ENCODE measurements at places on chromosomes 5 and 9. TPM values are rescaled to one million over a fixed set of nuclear protein-coding genes. Genes with fewer than 3 reads are reported as not detected.

- H3K36me3 ChIP-seq: no peaks in the 10 kb centered on the region
- H3K4me3 ChIP-seq: no peak overlapping the region
- DNase-seq: no peak
- H3K4me1 ChIP-seq: no peaks in the 10 kb centered on the region
- H3K27me3 ChIP-seq: peaks cover 16% of the 10 kb centered on the region
- H3K27ac ChIP-seq: no peak overlapping the region
Measured at GRCh38 chr9:84375954-84376353, 35.4 kb upstream of the SLC28A3 start.

GRCh38 chr5:6581559-6582426, 51.1 kb downstream of the NSUN2 start:
- H3K27ac ChIP-seq: no peak overlapping the region
- no peaks in the 10 kb centered on the region for H3K4me1 ChIP-seq
- no peaks in the 10 kb centered on the region for H3K36me3 ChIP-seq
- H3K27me3 ChIP-seq: peaks cover 51% of the 10 kb centered on the region
- DNase-seq: no peak

The FOXI1 gene
- not detected for total RNA-seq

The SLC4A9 gene
- total RNA-seq: not detected

DNA sequence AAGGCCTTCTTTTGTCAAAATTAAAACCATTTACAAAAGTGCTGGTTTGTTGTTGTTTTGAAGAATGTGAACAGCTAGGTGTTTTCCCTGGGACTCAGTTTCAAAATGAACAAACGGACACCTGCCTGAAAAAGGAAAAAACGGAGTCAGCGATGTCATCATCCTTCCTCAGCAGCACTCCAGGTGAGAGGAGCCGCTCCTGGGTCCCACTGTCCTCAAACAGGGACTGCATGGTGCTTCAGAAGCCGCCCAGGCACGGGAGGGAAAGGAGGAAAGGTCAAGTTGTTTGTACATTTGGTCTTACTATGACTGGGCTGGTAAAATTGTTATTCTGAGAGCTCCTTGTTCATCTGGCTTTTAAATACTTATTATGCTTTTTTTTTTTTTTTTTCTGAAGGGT, 69.0 kb upstream of the ZSWIM6 start:
- H3K27me3 ChIP-seq: peaks cover 6% of the 10 kb centered on the region
- no peak overlapping the region for H3K4me3 ChIP-seq
- H3K36me3 ChIP-seq: no peaks in the 10 kb centered on the region
- no peaks in the 10 kb centered on the region for H3K4me1 ChIP-seq
- H3K27ac ChIP-seq: no peak overlapping the region
- no peak for DNase-seq

GRCh38 chr5:90803381-90803780, 244.8 kb downstream of the ADGRV1 start:
- H3K4me3 ChIP-seq: no peak overlapping the region
- no peaks in the 10 kb centered on the region for H3K27me3 ChIP-seq
- no peaks in the 10 kb centered on the region for H3K4me1 ChIP-seq
- H3K27ac ChIP-seq: no peak overlapping the region

The FBP2 gene
- total RNA-seq: not detected

DNA sequence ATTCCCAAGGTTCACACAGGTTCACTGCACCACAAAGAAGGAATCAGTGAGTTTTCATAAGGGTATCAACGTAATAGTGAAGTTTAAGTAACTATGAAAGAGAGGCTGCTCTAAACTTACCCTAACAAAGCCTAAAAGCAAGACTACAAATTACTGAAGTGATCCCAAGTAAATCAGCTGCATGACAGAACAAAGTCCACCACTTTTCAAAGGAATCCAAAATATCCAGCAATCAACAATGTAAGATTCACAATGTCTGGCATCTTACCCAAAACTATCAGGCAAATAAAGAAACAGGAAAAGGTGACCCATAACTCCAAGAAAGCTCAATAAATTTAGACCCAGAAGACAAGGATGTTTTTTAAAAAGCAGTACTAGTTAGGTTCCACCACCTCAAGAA, 70.1 kb downstream of the GNAQ start:
- H3K27ac ChIP-seq: no peak overlapping the region
- no peaks in the 10 kb centered on the region for H3K27me3 ChIP-seq
- DNase-seq: no peak
- H3K4me1 ChIP-seq: peaks cover 38% of the 10 kb centered on the region

The C9orf152 gene
- not detected for total RNA-seq

GRCh38 chr9:122223435-122223834, 5.3 kb downstream of the LHX6 start:
- no peak overlapping the region for H3K4me3 ChIP-seq
- no peak for DNase-seq
- H3K27me3 ChIP-seq: peaks cover 74% of the 10 kb centered on the region
- peaks cover 14% of the 10 kb centered on the region for H3K4me1 ChIP-seq

The DCAF10 gene
- 18.4 TPM for total RNA-seq

- H3K27ac ChIP-seq: peak overlapping the region; percentile 97
- peaks cover 13% of the 10 kb centered on the region for H3K36me3 ChIP-seq
- peaks cover 26% of the 10 kb centered on the region for H3K4me1 ChIP-seq
Measured at GRCh38 chr5:131633830-131634229, 1.2 kb downstream of the RAPGEF6 start.

- no peaks in the 10 kb centered on the region for H3K27me3 ChIP-seq
- DNase-seq: no peak
- no peaks in the 10 kb centered on the region for H3K36me3 ChIP-seq
- no peaks in the 10 kb centered on the region for H3K4me1 ChIP-seq
- no peak overlapping the region for H3K4me3 ChIP-seq
Measured at GRCh38 chr5:163815240-163815791, 309.9 kb downstream of the MAT2B start.

DNA sequence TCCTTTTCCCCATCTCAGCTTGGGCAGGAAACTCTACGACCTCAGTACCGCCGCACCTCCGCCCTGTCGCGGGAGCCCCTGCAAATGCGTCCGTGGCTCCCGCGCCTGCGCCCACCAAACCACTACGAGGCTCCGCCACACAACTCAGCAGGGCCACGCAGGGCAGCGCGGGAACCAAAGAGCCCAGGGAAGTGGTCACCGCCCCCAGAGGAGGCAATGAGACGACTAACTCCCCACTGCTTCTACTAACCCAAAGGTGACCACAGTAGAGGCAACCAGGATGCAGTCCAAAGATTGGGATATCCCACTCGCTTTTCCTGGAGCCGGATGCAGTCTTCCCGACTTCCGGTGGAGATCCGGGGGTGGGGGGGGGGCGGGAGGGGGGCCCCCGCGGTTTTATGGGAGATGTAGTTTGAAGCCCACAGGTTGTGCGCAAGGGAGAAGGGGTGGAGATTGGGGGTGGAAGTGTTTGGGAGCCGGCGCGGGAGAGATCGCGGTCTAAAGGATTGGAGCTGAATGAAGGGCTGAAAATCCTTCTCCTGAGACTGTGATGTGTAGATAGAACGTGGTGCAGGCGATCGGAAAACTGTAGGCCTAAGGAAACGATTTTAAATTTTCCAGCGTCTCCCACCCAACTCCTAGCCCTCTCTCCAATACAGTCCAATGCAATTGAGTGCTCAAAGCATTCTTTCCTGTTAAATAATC, at the start of gene NUDT12:
Gene NUDT12 (minus strand): TSS at position 337 of the 705 bp plus-strand sequence. CDS start 2,541 bp downstream, outside the sequence.
- peaks cover 12% of the 10 kb centered on the region for H3K4me1 ChIP-seq
- no peaks in the 10 kb centered on the region for H3K36me3 ChIP-seq
- H3K27me3 ChIP-seq: peaks cover 2% of the 10 kb centered on the region

DNA sequence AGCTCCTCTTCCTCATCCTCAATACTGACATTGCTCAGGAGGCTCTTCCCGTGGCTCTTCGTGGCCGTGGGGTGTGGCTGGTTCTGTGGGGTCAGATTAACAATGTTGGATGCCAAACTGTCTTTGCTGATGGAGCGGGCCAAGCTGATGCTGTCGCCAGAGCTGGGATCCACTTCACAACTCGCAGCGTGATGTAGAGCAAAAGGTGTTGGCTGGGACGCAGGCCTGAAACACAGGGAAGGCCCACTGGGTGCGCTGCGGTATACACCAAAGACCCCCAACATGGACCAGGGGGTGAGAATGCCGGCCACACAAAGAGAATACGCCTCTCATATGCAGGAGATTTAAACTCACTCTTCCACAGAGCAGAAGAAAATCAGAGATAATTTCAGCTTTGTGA, 84.3 kb downstream of the CAMSAP1 start:
- no peaks in the 10 kb centered on the region for H3K27me3 ChIP-seq
- no peak overlapping the region for H3K27ac ChIP-seq
- H3K36me3 ChIP-seq: peaks cover 50% of the 10 kb centered on the region
- H3K4me1 ChIP-seq: no peaks in the 10 kb centered on the region
- DNase-seq: no peak

- no peaks in the 10 kb centered on the region for H3K4me1 ChIP-seq
- no peaks in the 10 kb centered on the region for H3K36me3 ChIP-seq
- no peaks in the 10 kb centered on the region for H3K27me3 ChIP-seq
- H3K4me3 ChIP-seq: no peak overlapping the region
Measured at GRCh38 chr5:6048746-6049145, 329.6 kb downstream of the MED10 start.

The BASP1 gene
- 0.64 TPM for total RNA-seq

GRCh38 chr9:27355166-27355565, 58.2 kb upstream of the EQTN start:
- peaks cover 3% of the 10 kb centered on the region for H3K27me3 ChIP-seq
- H3K36me3 ChIP-seq: no peaks in the 10 kb centered on the region
- H3K4me3 ChIP-seq: no peak overlapping the region
- DNase-seq: no peak

GRCh38 chr5:32099486-32100035, 74.6 kb downstream of the GOLPH3 start:
- DNase-seq: no peak
- no peaks in the 10 kb centered on the region for H3K4me1 ChIP-seq
- H3K27me3 ChIP-seq: no peaks in the 10 kb centered on the region

DNA sequence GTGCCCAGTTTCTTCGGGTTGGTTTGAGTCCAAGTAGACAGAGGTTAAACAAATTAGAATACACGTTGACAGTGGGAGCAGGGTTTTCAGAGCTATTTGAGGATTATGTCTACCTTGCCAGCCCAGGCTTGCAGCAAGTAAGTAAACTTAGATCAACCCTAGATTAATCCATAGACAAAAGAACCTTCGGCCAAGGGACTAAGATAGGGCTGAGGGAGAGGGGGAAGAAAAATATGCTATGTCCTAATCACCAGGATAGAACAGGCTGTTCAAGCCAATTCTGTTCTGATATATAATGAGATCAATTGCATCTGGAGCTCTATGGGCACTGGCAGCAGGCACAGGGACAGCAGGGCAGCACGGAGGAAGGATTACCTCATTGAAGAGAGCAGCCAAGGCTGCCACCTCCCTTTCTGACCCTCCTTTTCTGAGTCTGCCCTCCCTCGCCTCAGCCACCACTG, 377.7 kb downstream of the PIK3R1 start:
- H3K4me1 ChIP-seq: no peaks in the 10 kb centered on the region
- H3K36me3 ChIP-seq: no peaks in the 10 kb centered on the region
- H3K27ac ChIP-seq: no peak overlapping the region
- no peaks in the 10 kb centered on the region for H3K27me3 ChIP-seq

DNA sequence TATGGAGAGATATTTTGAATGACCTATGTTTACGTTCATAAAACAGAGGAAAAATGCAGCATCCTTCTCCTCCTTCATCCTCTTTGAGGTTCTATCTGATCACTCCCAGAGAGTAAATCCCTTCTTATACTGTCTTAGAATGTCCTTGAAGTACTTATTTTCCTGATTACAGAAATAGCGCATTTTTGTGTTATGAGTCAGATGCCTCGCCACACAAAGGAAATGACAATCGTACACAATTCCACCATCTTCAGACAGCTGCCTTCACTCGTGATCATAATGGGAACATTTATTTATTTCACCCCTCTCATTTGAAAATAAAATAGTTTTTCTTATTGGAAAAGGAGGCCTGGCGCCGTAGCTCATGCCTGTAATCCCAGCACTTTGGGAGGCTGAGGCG, 2.4 kb upstream of the GLT6D1 start:
- no peak for DNase-seq
- no peaks in the 10 kb centered on the region for H3K27me3 ChIP-seq

DNA sequence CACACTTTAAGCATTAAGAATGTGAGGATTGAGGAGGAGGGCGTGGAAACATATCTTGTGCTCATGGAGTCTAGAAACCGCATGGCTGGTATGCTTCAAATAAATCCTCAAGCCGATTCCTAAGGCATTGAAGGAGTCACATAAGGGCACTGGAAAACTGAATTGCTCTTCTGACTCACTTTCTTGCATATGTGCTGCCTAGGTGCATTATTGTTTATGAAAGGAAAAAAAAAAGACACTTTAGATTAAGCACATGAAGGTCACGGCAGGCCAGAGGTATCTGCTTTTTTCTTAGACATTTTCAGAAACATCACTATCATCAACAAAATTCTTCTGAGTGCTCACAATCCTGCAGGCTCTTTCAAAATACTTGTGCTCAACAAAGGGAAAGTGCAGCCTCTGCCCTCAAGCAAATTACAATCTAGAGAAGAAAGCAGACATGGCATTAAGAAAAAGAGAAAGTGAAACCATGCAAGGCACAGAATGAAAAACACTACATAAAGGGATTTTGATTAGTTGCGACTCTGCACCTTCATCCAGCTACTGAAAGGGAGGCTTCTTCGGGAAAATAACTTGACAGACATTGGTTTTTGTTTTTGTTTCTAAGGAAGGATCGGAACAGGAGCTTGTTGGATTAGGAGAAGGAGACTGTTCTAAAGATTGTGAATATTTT, 2117.6 kb downstream of the MAT2B start:
- peaks cover 1% of the 10 kb centered on the region for H3K4me1 ChIP-seq
- no peak overlapping the region for H3K4me3 ChIP-seq
- no peaks in the 10 kb centered on the region for H3K27me3 ChIP-seq
- no peak overlapping the region for H3K27ac ChIP-seq
- H3K36me3 ChIP-seq: no peaks in the 10 kb centered on the region
- no peak for DNase-seq

GRCh38 chr5:115398719-115399118, 102.3 kb upstream of the CCDC112 start:
- no peak for DNase-seq
- H3K27ac ChIP-seq: no peak overlapping the region
- H3K4me3 ChIP-seq: no peak overlapping the region
- H3K36me3 ChIP-seq: no peaks in the 10 kb centered on the region

The NUDT12 gene
- 3.1 TPM for total RNA-seq

Measured in activated T-helper 2 cell treated with anti-CD3 and anti-CD28 coated beads, Interferon-gamma antibody, Interleukin-2, Interleukin-4, amounts not matched to agents 10 μg/mL and 5 μg/mL and 100 μg/mL, durations not matched to agents 14 hours and 24 hours and 36 hours (primary cell).